ENCODE measurements at places on chromosomes 2 and 18.

- no peak for DNase-seq
These were observed 28.5 kb downstream of the SEMA4F start for GRCh38 chr2:74682501-74682900.

GRCh38 chr2:181121996-181122395 is 141.6 kb downstream of the UBE2E3 start:
- DNase-seq: no peak

- DNase-seq: no peak
These were observed 23.3 kb downstream of the PELI1 start for GRCh38 chr2:64120928-64121327.

DNA sequence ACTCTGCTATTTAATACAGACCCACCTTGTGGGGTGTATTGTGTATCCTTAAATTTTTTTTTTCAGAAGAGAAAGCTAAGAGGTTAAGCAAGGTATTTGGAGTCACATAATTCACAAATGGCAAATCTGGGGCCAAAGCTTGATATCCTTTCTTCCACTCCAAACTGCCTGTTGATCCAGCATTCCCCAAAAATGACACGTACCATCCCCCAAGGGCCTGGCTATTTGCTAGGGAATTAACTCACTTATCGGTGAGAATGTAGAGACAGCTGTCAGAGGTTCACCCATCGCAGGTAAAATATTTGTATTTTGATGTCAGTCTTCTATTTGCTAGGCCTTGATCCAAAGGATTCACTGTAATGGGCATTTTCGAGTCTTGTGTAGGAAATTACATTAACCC is 103.6 kb upstream of the FZD7 start:
- DNase-seq: no peak

GRCh38 chr18:62702259-62702658 is 13.1 kb upstream of the PHLPP1 start:
- no peak for DNase-seq

DNA sequence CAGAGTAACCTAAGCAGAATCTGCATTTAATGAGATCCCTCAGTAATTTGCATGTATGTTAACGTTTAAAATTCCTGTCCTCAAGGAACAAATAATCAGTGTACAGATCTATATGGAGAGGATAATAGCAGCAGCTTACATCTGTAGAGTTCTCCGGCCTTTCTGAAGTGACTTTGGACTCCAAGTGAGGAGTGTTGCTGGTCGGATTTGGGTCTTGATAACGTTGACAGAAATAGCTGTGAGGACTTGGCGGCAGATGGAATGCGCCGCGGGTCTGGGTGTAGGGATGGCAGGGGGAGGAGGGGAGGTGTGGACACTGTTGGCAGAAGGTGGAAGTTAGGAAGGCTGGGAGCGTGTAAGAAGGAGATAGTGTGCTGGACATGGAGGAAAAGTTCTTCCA is 170.9 kb upstream of the GATA6 start:
- DNase-seq: no peak

All from immature natural killer cell (primary cell).